ENCODE measurements at places on chromosomes 7 and 10. TPM values are rescaled to one million over a fixed set of nuclear protein-coding genes. Genes with fewer than 3 reads are reported as not detected.

Gene KIF5B
- polyA plus RNA-seq, result 26.1 TPM

Gene KCNH2
- 0.63 TPM for polyA plus RNA-seq

Gene SUGCT
- 1.1 TPM for polyA plus RNA-seq

Gene MAGI2
- not detected for polyA plus RNA-seq

Gene EFCAB10
- not detected for polyA plus RNA-seq

Gene FAM131B
- 1.6 TPM for polyA plus RNA-seq

Gene ERVW-1
- not detected for polyA plus RNA-seq

Gene LEP
- polyA plus RNA-seq, result not detected

Gene CPXM2
- polyA plus RNA-seq, result not detected

Gene C10orf67
- 0.26 TPM for polyA plus RNA-seq

Gene PRTFDC1
- polyA plus RNA-seq, result 1.3 TPM

Gene PNLIPRP3
- polyA plus RNA-seq, result not detected
